NCI-H1048 (cell line): ENCODE measurements at places on chromosomes 2 and 18.

DNA sequence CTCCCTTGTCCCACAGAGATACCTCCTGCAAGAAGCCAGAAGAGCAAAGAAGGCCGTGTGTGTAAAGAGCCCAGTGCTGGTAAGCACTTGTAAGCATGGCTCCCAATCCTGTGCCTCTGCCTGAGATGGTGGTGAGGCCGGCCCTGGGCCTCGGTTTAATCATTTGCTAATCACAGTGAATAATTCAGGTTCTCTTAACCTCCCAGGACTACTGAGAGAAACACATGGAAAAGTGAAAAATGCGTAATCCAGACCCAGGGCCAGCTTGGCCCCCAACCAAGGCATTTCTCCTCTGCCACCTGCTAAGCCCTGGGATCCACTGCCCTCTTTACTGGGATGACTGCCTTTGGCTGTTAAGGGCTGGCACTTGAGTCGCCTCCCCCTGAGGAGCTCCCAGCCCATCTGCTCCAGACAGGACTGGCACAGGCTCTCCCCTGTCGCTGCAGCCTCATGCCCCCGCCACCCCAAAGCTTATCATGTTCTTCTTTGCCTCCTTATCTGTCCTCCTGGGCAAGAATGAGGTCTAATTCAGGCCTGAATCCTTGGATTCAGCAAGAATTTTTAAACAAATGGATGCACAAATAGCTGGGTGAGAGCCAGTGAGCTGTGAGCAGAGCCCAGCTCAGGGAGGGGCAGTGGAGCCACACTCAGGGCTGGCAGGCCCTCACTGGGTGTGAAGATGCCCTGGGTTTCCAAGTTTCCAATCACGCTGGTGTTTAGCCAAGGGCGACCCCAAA lies 193.9 kb upstream of the HS6ST1 start:
- no peak for DNase-seq

GRCh38 chr18:79540904-79541282 lies 138.7 kb upstream of the CTDP1 start:
- no peak for DNase-seq

DNA sequence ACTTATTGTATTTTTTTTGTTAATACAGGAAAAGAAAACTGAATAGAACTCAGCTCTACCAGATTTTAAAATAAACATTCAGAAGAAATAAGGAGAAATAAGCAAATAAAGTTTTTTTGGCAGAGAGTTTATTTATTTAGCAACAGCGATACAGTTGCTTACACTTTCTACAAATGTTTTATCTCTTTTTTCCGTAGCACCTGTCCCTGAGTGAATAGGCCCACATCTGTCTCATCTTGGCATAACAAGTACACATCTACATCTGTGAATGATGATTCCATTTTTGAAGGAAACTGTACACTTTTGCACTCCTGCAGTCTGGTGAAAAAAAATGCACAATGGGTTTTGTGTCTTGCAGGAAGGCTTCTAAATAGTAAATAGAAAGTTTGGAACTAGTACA lies 783.6 kb upstream of the ZEB2 start:
- no peak for DNase-seq

DNA sequence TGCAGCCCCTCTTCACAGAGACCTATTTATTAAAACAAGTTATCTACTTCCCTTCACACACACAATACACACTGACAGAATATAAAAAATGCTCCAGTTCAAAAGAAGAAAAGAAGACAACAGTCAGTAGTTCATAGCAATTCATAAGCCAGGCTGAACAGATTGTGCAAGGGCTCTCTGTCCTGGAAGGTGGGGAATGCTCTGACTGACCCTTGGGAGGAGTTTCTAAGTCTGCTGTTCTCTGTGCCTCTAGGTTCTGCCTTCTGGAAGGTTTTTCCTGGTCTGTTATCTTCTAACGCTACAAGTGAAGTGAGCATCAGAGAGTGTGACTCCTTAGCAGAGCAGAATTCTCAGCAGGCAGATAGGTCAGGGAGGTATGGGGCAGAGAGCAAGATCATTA lies 35.7 kb downstream of the SP3 start:
- DNase-seq = no peak

DNA sequence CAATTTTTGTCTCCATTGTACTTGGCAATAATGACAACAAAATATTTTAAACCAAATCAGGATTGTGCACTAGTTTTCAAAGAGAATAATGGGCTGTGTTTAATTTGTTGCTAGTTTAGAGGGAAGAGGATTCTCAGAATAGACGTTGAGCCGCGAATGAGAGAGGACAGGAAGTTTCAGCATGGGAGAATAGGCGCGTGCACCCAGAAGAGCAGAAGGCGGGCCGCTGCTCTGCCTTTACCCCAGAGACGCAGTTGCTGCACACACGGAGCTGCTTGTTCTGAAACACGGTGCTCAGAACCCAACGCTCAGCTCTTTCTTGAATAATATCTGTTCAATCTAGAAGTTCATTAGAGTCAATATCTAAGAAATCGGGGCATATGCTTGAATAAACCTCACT lies 223.4 kb downstream of the MYT1L start:
- DNase-seq = no peak

- DNase-seq = no peak
Observed at GRCh38 chr2:197261808-197262226, 48.8 kb downstream of the ANKRD44 start.

GRCh38 chr2:18244845-18245244 lies 315.6 kb downstream of the RDH14 start:
- no peak for DNase-seq

DNA sequence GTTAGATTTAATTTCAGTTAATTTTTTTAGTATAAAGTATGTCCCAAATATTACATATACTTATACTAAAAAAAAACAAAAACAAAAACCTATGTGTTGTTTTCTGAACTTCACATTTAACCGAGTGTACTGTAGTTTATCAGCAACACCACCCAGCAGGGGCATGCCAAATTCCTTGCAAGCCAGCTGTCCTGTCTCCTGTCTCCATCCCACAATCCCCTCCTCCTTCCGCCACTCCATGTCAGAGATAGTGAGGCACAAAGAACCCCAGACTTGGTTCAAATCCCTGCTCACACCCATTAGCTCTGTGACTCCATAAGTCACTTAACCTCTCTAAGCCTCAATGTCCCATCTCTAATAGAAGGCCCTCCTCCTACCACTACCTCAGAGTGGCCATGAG lies 9.4 kb downstream of the CHST10 start:
- no peak for DNase-seq

GRCh38 chr2:20657522-20658235 lies 6.8 kb upstream of the HS1BP3 start:
- no peak for DNase-seq

DNA sequence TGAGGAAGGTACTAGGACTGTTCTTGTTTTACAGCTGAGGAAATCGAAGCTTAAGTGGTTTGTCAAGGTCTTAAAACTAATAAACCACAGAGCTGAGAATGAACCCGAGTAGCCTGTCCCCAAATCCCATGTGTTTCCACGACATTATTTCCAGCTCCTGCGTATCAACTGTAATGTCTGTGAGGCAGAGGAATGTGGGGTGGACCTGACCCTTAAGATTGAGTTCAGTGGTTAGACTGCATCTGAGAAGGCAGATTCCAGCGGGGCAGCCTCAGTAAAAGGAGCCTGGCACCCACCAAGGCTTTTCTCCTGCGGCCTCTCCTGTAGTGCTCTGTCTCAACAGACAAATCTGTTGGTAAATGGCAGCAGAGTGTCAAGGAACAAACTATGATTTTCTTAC lies 81.9 kb upstream of the TMEM178A start:
- no peak for DNase-seq

GRCh38 chr2:238093181-238094140 lies 6.7 kb upstream of the ESPNL start:
- no peak for DNase-seq

GRCh38 chr2:3633089-3633981 lies 24.7 kb upstream of the ALLC start:
- no peak for DNase-seq

DNA sequence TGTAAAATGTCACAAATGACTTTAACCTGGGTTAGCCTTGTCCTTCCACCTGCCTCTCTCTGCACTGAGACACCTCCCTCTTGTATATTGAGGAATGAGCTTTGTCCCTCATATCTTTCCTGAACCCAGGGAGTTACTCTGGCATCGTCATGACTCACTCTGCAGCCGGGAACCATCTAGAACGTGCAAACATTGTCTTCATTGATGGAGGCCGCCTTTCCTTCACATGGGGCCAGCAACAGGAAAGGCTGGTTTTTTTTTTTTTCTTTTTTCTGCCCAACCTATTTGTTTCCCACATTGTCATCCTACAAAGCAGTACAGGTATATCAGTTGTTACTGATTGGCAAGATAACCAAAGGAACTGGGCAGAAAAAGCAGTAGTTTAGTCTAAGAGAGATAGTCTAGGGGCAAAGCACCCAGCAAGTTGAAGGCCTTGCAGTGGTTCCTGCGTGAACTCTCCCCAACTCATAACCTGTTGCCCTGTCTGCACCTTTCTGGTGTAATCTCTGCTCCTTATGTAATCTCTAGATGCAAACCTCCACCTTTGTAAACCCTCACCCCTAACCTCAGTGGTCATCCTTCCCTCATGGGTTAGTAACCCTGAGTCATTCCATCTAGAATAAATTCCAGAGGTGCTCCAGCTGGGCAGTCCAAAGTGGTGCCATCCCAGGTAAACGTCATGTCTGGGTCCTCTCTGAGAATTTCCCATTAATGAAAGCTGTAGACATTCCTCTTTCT lies 38.3 kb downstream of the SLC40A1 start:
- no peak for DNase-seq

GRCh38 chr2:189483571-189483970 lies 42.3 kb downstream of the WDR75 start:
- DNase-seq = no peak

- no peak for DNase-seq
Observed at GRCh38 chr18:22455425-22456115, 37.9 kb upstream of the CTAGE1 start.

DNA sequence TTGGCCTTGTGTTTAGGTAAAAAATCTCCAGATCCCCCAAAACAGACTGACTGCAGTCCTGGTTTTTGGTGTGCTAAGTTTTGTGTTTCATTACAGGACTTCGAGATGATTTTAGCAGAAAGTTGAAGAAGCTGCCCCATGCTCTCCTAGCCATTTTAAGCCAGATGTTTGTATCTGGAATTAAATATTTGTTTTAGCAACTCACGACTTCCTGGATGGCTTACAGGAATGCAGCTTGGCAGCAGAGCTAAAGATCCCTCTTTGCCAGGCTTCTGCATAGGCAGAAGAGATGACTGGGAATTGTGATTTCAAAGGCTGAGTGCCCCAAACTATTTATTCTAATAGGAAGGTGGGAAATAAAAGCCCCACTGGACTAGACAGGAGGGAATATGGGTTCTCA lies 31.1 kb downstream of the ONECUT2 start:
- no peak for DNase-seq

GRCh38 chr2:3558205-3559014 lies at the start of gene RNASEH1:
TSS of gene RNASEH1 (minus strand) at chr2:3558333. CDS start at chr2:3558260, 73 bp downstream.
- peak; percentile 91 for DNase-seq

DNA sequence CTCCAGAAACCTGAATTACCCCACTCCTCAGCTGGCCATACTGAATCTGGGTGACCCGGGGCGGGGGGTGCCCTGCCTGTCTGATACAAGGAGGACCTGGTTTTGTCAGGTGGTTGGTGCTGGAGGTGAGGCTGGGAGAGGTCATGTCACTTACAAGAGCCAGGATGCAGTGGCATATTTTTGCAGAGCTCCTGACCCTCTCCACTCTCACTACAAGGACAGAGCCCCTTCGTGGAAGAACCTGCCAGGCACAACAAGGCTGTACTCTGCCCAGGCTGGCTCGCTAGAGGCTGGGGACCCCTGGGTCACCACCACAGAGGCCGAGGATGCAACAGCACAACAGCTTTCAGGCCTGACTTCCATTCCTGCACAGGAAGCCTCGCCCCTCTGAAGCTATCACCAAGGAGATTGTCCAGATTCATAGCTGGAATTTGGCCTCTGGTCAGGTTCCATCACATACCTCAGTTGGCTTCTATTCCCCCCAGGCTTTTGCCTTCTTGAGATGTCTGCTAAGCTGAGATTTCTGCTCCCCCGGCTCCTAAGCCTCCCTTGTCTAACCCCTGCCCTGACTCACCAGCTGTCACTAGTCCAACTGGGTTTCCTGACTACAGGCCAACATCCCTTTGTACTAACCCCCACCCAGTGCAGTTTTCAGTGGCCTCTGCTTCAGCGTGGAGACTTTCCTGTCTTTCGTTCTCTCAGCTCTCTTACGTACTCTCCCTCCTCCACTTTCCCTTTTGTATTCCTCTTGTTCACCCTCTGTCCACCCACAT lies 132.5 kb upstream of the EPAS1 start:
- no peak for DNase-seq

DNA sequence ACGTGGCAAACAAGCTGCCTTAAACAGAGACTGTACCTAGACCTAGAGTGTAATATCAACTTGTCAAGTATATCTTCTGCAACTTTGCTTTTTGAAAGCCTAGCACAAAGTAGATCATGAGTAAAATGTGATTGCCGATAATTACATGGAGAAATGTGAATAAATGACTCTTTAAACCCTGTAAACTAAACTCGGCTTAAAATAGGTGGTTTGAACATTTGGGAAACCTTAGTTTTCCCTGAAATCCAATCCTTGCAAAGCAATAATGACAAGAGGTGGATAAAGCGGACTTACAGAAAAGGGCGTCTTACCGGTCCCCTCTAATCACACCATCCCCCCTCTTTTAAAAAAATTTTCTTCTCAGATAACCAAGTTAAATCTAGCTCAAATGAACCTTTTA lies 549 bp upstream of the PSMD14 start:
- no peak for DNase-seq

- DNase-seq = no peak
Observed at GRCh38 chr2:50863856-50864255, 168.1 kb downstream of the NRXN1 start.

DNA sequence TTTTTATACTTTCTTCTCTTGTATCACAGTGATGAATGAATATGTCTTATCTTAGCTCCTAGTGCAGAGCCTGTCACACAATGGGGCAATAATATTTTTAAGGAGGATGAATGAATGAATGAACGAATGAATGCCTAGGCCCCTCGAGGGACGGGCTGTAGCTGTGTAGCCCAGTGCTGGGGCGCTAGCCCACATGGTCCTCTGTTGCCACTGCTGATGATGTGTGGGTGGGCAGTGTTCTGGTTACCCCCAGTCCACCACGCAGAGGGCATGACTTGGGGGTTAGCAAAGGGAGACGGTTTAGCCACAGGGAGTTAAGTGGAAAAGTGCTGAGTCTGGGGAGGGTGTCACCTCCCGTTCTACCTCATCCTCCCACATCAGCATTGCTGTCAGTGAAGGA lies 134.2 kb downstream of the SMAD7 start:
- no peak for DNase-seq

DNA sequence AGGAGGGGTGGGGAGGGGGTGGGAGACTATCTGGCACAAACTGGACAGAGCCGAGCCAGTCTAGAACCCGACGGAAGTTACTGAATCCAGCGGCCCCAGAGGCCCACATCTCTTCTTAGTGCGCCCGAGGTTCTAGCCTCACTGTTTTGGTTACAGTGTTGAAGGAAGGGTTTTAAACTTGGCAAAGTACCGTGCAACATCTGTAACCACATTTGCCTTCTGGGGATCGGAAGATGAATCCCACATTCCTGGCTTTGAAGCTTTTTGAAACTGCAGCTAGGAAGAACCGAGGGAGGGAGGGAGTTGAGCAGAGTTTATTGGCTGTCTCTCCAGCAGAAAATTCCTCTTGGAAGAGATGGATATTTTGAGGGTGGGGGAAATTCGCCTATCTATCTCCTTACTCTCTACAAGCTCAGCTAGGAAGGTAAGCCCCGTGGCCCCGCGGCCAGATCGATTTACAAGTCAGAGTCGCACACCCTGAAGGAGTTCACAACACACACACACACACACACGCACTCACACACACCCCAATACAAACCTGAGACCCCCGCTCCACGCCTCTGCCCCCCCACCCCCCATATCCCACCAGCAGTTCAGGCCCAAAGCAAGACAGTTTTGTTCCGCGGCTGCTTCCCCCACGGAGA lies 1.0 kb downstream of the ACVR1 start:
- DNase-seq = peak; percentile 5
